B cell (primary cell): ENCODE measurements at places on chromosomes 7 and 10.

GRCh38 chr7:112665709-112666108, 124.5 kb downstream of the TMEM168 start:
- no peak for DNase-seq

- DNase-seq: no peak
These were observed 236.2 kb downstream of the PCLO start for GRCh38 chr7:82926477-82926876.

DNA sequence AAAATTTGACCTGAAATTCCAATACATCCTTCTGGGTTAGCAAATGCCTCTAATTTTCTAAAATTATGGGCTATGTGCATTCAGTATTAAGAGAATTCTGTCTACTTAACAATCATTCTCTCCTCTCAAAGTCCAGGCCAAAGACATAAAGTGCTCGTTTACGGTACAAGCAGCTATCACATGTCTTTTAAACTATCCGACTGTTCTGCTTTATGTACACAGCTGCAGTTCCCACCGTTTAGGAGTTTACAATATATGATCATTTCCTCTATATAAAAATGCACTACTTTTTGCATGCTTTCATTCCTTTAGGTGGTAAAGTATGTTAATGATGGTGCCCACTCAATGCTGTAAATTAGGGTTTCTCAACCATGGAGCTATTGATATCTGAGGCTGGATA, 34.0 kb downstream of the CDK6 start:
- DNase-seq: no peak

DNA sequence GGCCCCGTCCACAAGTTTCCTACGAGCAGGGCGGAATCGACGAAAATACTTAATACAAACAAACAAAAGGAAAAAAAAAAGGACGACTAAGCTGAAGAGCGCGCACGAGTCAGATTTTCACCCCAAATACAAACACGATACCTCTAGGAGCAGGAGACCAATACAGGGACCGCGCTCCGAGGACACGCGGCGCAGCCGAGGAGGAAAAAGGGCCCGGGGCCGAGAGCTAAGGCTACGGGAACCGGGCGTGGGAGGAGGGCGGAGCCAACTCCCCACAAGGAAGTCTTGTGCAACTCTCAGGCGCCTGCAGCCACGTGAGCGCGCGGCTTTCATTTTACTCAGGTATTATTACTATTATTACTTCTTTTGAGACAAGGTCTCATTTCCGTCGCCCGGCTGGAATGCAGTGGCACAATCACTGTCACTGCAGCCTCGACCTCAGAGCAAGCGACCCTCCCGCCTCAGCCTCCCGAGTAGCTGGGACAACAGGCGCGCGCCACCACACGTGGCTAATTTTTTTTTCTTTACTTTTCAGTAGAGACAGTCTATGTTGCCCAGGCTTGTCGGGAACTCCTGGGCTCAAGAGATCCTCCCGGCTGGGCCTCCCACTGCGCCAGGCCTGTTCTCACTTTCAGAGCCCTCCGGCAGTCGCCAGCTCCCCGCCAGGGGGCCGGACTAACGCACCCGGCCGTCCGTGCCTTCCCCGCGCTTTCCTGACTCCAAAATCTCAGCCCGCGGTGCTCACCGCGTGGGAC, 1.2 kb downstream of the HNRNPF start:
- DNase-seq: peak; percentile 92

GRCh38 chr10:22635650-22636049, 78.7 kb downstream of the PIP4K2A start:
- DNase-seq: peak; percentile 66

DNA sequence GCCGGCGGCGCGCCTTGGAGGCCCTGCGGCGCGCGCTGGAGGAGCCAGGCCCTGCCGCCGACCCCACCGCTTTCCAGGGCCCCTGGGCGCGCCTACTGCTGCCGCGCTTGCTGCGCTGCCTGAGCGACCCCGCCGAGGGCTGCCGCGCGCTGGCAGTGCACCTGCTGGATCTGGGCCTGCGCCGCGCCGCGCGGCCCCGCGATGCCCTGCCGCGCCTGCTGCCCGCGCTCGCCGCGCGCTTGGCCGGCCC, 280 bp downstream of the DNAAF5 start:
- DNase-seq: no peak

GRCh38 chr10:114350751-114351150, 53.6 kb downstream of the AFAP1L2 start:
- DNase-seq: no peak

- no peak for DNase-seq
These were observed 297.9 kb upstream of the CACNA2D1 start for GRCh38 chr7:82741493-82741892.

- DNase-seq: no peak
These were observed 54.7 kb upstream of the BICC1 start for GRCh38 chr10:58457761-58458616.

- no peak for DNase-seq
These were observed 4.9 kb downstream of the ACADSB start for GRCh38 chr10:123013456-123014419.

- no peak for DNase-seq
These were observed 31.6 kb downstream of the MKLN1 start for GRCh38 chr7:131359136-131359776.

DNA sequence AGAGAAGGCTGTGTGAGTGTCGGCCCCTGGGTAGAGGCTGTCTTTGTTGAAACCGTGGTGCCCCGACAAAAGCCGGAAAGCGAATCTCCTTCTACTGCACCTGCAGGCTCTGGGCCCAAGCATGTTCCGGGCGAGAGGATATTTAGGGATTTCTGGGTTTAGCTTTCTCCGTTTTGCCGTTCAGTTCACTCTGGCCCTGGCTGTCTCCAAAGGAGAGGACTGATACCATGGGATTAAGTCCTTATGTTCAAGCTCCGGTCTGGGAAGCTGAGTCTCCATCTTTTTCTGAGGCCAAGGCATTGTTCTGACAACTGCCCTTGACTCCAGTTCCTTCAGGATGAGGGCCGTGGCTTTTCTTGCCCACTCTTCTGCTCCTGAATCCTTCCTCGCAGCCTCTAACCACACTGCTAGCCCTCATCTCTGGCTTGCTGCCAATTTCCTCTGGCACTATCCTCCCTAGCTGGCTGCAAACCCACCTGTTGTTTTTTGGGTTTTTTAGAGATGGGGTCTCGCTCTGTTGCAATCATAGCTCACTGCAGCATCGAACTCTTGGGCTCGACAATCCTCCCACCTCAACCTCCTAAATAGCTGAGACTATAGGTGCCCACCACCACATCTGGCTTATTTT, 206.8 kb downstream of the SKIDA1 start:
- DNase-seq: no peak

DNA sequence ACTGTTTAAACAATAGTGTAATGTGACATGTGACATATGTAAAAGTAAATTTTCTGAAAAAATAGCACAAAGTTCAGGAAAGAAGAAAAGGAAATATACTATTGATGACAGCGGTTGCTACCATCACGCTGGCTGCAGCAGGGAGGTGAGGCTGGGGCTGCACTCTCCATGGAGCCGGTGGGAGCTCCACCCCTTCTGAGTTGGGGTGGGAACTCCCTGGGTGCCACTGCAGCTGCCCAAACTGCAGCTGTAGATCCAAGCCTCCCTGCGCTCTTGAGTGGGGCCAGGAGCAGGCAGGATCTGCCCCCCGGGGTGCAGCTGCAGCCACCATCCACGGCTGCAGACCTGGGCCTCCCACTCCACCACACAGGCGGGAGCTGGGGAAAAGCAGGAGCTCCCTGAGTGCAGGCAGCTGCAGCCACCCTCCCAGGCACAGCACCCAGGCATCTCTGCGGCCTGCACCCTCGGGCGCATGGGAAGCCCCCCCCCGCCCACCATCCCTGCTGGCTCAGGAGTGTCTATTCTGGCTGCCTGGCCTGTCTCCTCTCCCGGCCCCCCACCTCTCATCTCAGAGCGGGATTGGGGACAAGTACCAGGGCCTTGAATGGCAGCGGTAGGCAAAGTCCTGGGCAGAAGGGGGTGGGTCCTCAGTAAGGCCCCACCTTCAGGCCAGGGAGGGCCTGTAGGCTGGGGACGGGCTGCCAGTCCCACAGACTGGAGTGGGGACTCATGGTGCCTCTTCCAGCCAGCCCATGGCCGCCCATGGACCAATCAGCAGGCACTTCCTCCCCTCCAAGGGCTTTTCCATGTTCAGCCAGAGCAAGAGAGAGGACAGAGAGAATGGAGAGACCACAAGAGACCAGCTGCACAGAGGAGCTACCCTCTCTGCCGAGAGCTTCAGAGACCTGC, 50.1 kb downstream of the TNS3 start:
- DNase-seq: no peak

GRCh38 chr10:116913695-116914094, 64.4 kb downstream of the ENO4 start:
- DNase-seq: no peak

- DNase-seq: no peak
These were observed 9.6 kb downstream of the INMT start for GRCh38 chr7:30761214-30762156.

- DNase-seq: no peak
These were observed 136.4 kb upstream of the TAC1 start for GRCh38 chr7:97595439-97595838.
